EH (cell line): ENCODE measurements at places on chromosomes 2 and 18.
A peak's percentile ranks its signal among the peaks of the same experiment; 100 is the strongest.

DNA sequence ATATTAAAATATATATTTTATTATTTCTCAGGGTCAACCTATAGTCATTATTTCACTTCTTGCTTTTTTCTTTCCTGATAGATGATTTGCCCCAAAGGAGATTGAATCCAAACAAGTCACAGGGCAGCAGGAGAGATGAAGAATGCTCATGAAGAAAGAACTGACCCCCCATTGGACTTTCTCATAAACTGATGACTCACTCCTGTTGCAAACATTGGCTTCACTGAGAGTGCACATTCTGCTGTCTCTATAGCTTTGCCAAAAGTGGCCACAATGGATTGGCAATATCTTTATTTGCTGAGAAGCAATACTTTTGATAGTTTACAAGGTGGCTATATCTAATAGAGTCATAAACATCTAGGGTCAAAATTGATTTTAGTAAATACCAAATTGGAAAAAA, 55.9 kb upstream of the ZNF385B start:
- DNase-seq, result peak; percentile 66

DNA sequence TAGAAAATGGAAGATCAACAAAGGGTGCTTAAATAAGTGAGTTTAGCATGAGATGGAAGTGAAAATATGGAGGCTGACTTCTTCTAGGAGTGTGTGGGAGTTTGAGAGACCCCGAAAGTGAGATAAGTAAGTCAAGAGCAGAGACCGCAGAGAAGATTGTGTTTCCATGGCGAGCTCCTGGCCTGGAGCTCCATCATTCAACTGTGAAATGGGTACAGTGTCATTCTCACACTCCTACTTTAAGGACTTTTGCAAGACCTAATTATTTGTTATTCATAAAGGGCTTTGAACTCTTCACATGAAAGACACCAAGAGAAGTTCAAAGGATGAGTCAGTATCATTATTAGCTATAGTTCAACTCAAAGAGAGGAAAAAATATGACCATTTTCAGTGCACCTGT, 134.2 kb upstream of the PIK3C3 start:
- DNase-seq, result no peak

DNA sequence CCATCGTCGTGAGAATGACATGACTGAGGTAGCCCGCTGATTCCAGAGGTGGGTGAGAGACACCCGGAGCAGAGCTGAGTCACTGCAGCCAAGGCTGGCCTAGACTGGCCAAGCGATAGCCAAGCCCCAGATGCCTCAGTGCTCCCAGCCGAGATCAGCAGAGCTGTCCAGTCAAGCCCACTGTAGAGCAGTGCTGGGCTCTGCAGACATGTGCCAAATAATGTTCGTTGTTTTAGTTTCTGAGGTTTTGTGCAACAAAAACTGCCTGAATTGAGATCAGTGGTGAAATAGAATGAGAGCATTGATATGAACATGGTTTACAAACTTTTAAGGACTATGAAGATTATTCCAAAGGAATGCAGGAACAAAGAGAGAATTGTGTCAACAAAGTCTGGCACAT, 42.1 kb downstream of the INSIG2 start:
- DNase-seq, result no peak

DNA sequence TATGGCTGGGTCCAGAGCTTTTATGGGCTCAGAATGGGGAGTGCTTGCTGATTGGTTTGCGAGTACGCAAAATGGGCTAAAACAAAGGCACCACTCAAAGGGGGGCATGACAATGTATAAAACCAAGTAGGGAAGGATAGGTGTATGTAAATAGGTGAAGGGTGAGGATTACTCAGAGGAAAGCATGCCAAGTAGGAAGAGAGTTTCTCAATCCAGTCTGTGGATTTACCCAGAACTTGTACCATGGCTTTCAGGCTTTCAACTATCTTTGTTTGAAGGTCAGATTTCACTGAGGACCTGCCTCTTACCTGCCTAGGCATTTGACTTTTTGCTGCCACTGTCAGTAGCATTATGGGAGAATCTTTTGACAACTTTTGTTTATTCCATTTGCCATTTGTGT, 92.3 kb downstream of the RAB3GAP1 start:
- DNase-seq, result no peak

DNA sequence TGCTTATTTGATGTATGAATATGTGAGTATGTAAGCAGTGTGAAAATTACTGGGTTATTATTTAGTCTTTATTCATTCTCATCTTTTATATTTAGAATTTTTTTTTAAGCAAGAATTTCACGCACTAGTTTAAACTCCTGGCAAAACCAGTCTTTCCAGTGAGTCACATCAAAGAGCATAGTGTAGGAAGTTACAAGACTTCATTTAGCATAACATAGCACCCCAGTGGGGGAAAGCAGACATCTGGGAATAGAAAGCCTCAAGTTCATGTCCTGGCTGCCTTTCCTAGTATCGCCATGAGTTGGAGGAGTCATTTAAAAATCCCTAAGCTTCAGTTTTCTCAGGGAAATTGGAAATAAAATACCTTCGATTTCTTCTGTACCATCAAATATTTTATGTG, 408.3 kb downstream of the NUP35 start:
- DNase-seq, result no peak

- DNase-seq, result peak; percentile 88
These were observed 107.3 kb downstream of the MYO1B start for GRCh38 chr2:191352536-191352935.

GRCh38 chr2:226791056-226791486, 8.5 kb downstream of the IRS1 start:
- DNase-seq, result peak; percentile 73

DNA sequence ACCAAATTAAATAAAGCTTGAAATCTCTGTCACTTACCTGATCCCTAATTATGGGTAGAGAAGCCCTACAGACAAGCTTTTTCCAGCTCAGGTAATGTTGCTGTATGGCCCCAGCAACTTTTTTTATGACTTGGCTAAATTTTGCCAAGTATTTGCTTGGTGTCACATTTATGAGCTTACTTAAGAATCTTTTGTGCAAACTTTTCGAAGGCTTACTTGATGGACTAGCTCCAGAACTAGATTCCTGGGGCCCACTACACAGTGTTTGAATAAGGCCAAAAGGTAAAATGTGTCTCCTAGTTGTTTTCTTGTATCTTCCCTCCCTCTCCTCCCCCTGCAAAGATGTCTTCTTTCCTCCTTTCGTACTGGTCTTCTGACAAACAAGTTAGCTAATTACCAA, 257.9 kb downstream of the OSR1 start:
- DNase-seq, result no peak

DNA sequence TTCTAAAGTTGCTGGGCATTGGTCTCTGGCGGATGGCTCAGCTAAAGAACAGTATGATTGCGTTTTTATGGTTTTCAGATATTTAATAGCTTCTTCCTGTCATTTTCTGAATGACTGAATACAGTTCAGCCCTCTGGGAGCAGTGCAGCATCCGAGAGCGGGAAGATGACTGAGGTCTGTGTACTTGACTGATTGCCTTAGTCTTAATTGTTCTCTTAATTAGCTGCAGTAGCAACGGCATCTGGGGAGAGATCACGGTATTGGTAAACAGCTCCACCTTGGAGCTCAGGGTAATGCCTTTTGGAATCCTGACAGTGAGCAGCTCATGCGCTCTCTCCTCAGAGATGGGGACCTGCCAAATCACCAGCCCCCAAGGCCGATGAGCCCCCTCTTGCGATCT, 481.4 kb upstream of the SPRED2 start:
- no peak for DNase-seq

DNA sequence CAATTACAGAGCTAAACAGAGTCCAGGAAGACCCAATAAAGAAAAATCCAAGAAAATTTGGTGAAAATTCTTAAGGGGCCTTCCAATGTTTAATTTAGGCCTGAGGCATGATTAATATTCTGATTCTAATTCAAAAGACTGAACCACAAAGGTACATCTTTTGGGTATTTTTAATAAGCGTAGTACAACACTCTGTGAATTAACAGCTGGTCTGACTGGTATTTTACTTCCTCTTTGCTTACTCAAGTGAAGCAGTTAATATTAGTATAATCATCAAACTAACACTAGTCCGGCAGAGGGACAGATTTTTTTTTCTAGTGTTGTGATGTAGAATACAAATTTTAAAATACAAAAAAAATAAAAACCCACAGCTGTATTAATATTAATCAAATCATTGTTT, 652.9 kb downstream of the NR4A2 start:
- no peak for DNase-seq

DNA sequence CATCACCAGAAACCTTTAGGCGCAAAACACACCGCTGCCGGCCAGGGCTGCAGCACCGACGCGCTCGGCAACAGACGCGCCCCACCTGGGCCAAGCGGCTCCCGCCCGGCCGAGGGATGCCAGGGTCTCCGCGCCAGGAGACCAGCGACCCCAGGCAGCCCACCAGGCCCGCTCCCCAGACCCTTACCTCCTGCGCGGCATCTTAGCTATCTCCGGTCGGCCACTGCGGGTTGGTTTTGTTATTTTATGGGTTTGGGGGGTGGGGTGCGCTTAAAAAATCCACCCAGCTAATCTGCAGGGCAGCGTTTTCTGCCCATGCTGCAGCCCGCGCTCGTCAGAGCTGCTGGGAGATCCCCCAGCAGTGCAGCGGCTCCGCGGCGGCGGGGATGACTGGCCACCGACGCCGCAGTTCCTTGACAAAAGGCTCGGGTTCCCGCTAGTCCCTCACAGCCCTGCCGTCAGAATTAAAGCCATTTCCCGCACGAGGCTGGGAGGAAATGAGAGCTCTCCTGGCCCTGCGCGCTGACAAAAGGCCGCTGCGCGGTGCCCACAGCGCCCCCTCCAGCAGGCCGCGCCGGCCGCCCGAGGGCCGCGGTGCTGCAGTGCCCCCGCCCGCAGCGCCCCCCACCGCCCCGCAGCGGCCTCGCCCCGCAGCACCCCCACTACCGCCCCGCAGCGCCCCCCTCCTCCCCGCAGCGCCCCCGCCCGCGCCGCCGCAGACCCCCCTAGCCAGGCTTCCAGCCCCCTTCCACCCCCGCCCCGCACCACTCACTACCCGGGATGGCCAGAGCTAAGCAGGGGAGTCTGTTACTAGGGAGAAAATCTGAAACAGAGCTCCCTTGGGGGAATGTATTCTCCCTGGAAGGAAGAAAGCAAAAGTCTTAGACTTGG, at the start of gene ADD2:
ADD2 (minus strand) TSS at position 502 of the 891 bp plus-strand sequence. CDS start 61,792 bp downstream, outside the sequence.
- DNase-seq, result peak; percentile 21

DNA sequence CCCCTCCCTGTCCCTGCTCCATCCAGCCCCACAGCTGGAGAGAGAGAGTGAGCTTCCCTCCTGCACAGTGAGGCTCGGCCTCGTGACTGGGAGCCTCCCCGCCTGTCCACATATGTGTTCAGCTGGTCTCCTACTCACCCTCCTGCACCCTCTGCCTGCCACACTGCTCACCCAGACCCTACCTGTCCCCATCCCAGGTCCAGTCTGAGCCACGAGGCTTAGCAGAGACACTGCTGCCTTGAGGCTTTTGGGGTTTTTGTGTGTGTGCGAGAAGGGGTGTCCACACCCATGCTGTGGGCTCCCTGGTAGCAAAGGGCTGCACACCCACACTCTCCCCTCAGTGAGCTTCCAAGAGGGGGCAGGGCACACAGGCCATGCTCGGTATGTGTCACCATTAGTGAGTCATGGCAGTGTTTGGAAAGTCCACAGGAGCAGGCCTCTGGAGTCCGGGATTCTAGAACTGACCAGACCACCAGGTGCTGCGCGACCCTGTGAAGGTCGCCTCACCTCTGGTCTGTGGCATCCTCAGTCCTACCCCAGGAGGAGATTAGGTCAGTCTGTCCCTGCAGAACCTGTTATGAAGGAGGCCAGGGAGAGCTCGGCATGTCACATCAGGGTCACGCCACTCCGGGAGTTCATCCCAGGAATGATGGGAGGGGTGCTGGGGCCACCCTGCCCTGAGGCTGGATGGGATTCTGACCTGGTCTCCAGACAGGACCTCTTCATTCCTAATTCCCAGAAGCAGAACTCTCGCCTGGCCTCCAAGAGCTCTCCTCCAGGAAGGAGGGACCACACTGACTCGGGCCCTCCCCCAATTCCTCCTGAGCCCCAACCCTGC, 39.9 kb upstream of the SMAD7 start:
- DNase-seq, result peak; percentile 82

- DNase-seq, result no peak
These were observed 1.5 kb downstream of the IL36B start for GRCh38 chr2:113050921-113051895.

DNA sequence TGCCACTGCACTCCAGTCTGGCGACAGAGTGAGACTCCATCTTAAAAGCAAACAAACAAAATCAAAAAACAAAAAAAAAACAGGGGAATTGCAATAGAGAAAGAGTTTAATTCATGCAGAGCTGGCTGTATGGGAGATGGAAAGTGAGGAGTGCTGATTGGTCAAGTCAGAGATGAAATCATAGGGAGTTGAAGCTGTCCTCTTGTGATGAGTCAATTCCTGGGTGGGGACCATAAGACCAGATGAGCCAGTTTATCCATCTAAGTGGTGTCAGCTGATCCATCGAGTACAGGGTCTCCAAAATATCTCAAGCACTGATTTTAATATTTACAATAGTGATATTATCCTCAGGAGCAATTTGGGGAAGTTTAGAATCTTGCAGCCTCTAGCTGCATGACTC, 45.3 kb downstream of the FRZB start:
- peak; percentile 25 for DNase-seq

DNA sequence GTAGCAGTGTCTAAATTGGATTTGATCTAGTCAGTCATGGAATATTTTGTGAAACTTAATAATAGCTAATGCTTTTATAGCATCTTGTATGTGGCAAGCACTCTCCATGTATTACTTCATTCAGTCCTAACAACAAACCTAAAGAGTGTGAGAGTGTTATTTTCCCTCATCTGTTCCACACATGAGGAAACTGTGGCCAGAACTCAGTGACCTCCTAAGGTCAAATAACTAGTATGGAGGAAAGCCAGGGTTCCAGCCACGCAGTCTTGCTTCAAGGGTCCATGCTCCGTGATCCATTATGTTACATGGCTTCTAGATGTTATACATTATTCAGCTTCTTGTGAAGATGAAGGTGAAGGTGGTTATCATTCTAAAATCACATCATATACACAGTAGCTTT, 45.5 kb downstream of the TWSG1 start:
- peak; percentile 38 for DNase-seq

DNA sequence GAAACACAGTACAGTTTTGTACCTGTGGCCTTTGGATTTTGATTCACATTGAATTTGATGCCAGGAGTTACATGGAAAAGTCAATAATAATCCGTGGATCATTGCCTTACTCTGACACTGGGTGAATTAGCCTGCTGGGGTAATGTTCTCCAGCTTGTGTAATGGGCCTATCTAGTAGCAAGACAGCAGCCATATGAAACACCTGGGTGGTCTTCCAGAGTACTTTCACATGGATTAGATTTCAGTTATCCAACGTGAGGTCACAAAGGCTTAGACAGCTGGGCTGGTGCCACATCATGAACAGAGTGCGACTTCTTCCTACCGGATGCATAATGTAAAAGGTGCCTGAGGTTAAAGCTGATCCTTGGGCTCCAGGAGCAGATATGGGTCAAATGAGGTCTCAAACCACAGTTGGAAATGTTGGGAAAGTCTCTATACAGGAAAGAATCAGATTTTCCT, 486.8 kb downstream of the PARD3B start:
- DNase-seq, result no peak
